Bronchial smooth muscle cell (primary cell): ENCODE measurements at places on chromosomes 3 and 15. TPM values are rescaled to one million over a fixed set of nuclear protein-coding genes. Genes with fewer than 3 reads are reported as not detected.

HYKK gene
- 1.7 and 1.9 TPM in 2 replicates for total RNA-seq

LRRC2 gene
- total RNA-seq: under 0.01 and 0.47 TPM in 2 replicates

CPLX3 gene
- total RNA-seq: under 0.01 TPM in 1 of 2 replicates, not detected in the other

GUCA1C gene
- total RNA-seq: not detected in 2 replicates

DPPA2 gene
- not detected in 2 replicates for total RNA-seq

IL17RC gene
- 25.4 and 37.8 TPM in 2 replicates for total RNA-seq

TGM4 gene
- under 0.01 TPM in 1 of 2 replicates, not detected in the other for total RNA-seq

CCR8 gene
- not detected in 2 replicates for total RNA-seq

CYP8B1 gene
- total RNA-seq: not detected in 2 replicates

GOLGA8J gene
- total RNA-seq: 0.09 TPM in 1 of 2 replicates, not detected in the other

SPESP1 gene
- 6.8 and 14.3 TPM in 2 replicates for total RNA-seq

KNSTRN gene
- total RNA-seq: 12.9 and 15.0 TPM in 2 replicates

UACA gene
- total RNA-seq: 138 and 157 TPM in 2 replicates

CLDN1 gene
- under 0.01 and 0.17 TPM in 2 replicates for total RNA-seq

PLIN1 gene
- 0.26 TPM in 1 of 2 replicates, not detected in the other for total RNA-seq

SUCNR1 gene
- total RNA-seq: not detected in 2 replicates

SKOR1 gene
- 0.16 and 0.17 TPM in 2 replicates for total RNA-seq

RASGRF1 gene
- under 0.01 TPM in 1 of 2 replicates, not detected in the other for total RNA-seq

ESYT3 gene
- total RNA-seq: 0.16 TPM in 1 of 2 replicates, not detected in the other
